Activated T-helper 1 cell treated with anti-CD3 and anti-CD28 coated beads, Interleukin-12 subunit alpha, Interleukin-12 subunit beta, Interleukin-2, Interleukin-4 antibody, amounts not matched to agents 30 ng/mL and 10 ng/mL and 1 ng/mL, durations not matched to agents 14 hours and 24 hours and 36 hours (primary cell): ENCODE measurements at places on chromosomes 4 and X. TPM values are rescaled to one million over a fixed set of nuclear protein-coding genes. Genes with fewer than 3 reads are reported as not detected.

Gene EMCN
- total RNA-seq, result not detected in 2 replicates

Gene SPRY1
- total RNA-seq, result 47.6 and 49.0 TPM in 2 replicates

- no peak overlapping the region for H3K27ac ChIP-seq
- H3K4me3 ChIP-seq, result no peak overlapping the region
- DNase-seq, result no peak
- H3K4me1 ChIP-seq, result peaks cover 34% of the 10 kb centered on the region
- no peaks in the 10 kb centered on the region for H3K27me3 ChIP-seq
Measured at GRCh38 chr4:40916880-40917279, 167.1 kb downstream of the NSUN7 start.

GRCh38 chrX:46561824-46562657, 11.5 kb upstream of the CHST7 start:
- H3K4me1 ChIP-seq, result peaks cover 16% of the 10 kb centered on the region
- peaks cover 2% of the 10 kb centered on the region for H3K36me3 ChIP-seq
- peaks cover 1% of the 10 kb centered on the region for H3K27me3 ChIP-seq
- DNase-seq, result no peak
- no peak overlapping the region for H3K4me3 ChIP-seq
- no peak overlapping the region for H3K27ac ChIP-seq

DNA sequence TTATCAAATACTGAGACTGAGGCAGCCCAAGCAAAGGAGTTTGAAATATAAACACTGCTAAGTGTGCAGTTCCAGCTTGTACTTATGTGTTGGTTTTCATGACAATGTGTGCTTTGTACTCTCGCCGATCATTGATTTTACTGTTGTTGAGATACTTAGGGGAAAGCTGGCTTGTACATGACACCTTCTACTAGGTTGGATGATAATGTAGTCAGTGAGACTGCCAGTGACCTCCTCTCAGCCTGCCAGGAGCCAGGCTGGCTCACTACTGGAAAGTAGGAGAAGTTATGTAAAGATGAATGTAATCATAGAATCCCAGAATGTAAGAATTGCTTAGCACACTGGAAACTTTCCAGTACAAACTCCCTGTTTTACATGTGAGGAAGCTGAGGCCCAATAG, 132.0 kb downstream of the AFF2 start:
- no peaks in the 10 kb centered on the region for H3K4me1 ChIP-seq
- H3K27me3 ChIP-seq, result no peaks in the 10 kb centered on the region
- no peak overlapping the region for H3K27ac ChIP-seq
- H3K4me3 ChIP-seq, result no peak overlapping the region
- no peaks in the 10 kb centered on the region for H3K36me3 ChIP-seq
